ENCODE measurements at places on chromosomes 1 and 21. TPM values are rescaled to one million over a fixed set of nuclear protein-coding genes. Genes with fewer than 3 reads are reported as not detected.

The TDRD5 gene
- 5.5 TPM for polyA plus RNA-seq

The IFI44 gene
- polyA plus RNA-seq = 13.4 TPM

The FMO2 gene
- 0.70 TPM for polyA plus RNA-seq

The TBX15 gene
- 0.36 TPM for polyA plus RNA-seq

The SLC6A17 gene
- 0.94 TPM for polyA plus RNA-seq

The KCNJ15 gene
- 181 TPM for polyA plus RNA-seq

The KLHDC7A gene
- polyA plus RNA-seq = 13.5 TPM

The PROK1 gene
- not detected for polyA plus RNA-seq
